AG04450 (cell line): ENCODE measurements at places on chromosomes 5 and 9.

DNA sequence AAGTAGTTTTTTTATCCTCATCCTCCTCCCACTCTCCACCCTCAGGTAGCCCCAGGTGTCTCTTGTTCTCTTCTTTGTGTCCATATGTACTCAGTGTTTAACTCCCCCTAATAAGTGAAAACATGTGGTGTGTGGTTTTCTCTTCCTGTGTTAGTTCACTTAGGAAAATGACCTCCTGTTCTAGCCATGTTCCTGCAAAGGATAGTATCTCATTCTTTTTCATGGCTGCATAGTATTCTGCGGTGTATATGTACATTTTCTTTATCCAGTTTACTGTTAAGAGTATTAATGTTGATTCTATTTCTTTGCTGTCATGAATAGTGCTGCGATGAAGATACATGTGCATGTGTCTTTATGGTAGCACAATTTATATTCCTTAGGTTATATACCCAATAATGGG lies 68.4 kb upstream of the RANBP3L start:
- no peak for DNase-seq

DNA sequence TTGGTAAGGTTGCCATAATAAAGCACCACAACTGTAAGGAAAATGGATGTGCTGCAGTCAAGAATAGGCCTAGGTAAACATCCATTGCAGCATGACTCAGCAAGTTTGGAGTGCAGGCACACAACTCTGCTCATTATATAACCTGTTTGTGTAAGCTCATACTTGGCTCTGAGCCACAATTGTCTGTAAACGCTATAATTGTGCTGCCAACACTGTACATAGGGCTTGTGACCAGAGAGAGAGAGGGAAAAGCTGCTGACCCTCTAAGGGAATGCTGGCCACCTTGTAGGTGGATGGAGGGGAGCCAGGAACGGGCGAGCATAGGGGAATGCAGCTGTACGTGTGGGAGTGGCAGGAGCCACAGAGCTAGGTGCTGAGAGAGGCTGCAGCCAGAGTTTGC lies 2186.5 kb upstream of the ACO1 start:
- DNase-seq = no peak

GRCh38 chr5:158364367-158364766 lies 505.4 kb upstream of the CLINT1 start:
- DNase-seq = no peak

DNA sequence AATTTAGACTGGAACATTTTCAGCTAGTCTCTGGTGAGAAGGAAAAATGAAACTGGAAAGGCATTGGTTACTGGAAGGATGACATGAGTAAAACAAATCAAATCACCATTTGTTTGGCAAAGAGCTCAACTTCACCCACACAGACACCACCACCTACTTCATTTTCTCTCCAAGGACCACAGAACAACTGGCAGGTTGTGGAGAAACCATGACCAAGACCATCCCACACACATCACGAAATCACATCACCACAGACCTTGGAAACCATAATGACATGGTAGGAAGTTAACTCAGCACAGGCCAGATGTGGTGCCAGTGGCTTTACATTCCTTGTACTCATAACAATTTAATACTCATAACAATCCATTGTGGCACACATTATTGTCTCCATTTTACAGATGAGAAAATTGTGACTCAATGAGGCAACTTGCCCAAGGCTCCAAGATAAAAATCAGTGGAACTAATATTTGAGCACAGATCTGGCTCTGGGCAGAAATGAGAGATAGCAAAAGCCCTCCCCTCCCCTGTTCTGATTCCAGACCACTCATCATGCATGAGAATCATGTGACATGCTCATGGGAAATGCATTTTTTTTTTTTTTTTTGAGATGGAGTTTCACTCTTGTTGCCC lies 7.5 kb downstream of the OR1K1 start:
- DNase-seq = no peak

DNA sequence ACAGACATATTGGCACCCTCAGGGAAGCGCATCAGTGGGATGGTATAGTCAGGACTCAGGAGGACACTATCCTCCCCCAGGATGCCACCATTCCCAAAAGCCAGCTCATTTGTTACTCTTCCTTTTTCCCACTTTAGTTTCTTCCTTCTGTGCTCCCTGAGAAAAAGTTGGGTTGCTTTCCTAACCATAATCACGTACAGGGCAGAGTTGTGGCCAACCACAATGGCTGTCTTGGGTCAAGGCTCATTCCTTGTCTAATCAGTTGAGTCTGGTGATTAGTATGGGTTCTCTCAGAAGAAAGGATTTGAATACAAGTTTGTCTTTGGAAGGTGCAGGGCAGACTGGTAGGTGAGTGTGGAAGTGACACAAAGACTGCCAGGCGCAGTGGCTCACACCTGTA lies 26.6 kb upstream of the ATP6V1G1 start:
- DNase-seq = no peak

GRCh38 chr9:68505681-68506409 lies 34.8 kb downstream of the TMEM252 start:
- no peak for DNase-seq

- no peak for DNase-seq
Observed at GRCh38 chr9:7358876-7359275, 440.7 kb downstream of the DMAC1 start.

DNA sequence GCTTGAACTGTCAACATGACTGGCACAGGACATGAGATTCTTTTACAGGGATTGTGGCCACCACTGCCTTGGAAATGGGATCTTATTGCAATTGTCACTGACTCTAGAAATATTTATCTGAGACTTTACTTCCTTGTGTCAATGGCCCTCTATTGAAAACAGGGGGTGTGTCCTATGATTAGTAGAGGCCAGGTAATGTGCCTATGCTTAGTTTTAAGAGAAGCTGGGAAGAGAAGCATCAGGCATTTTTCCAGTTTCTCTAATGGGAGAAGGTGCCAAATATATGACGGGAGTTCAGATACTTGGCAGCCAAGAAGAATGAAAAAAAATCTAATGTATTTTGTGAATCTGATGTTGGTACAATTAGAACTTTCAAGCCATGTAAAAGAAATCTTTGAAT lies 73.9 kb upstream of the VCAN start:
- no peak for DNase-seq
